ENCODE measurements at places on chromosomes 4 and X.

DNA sequence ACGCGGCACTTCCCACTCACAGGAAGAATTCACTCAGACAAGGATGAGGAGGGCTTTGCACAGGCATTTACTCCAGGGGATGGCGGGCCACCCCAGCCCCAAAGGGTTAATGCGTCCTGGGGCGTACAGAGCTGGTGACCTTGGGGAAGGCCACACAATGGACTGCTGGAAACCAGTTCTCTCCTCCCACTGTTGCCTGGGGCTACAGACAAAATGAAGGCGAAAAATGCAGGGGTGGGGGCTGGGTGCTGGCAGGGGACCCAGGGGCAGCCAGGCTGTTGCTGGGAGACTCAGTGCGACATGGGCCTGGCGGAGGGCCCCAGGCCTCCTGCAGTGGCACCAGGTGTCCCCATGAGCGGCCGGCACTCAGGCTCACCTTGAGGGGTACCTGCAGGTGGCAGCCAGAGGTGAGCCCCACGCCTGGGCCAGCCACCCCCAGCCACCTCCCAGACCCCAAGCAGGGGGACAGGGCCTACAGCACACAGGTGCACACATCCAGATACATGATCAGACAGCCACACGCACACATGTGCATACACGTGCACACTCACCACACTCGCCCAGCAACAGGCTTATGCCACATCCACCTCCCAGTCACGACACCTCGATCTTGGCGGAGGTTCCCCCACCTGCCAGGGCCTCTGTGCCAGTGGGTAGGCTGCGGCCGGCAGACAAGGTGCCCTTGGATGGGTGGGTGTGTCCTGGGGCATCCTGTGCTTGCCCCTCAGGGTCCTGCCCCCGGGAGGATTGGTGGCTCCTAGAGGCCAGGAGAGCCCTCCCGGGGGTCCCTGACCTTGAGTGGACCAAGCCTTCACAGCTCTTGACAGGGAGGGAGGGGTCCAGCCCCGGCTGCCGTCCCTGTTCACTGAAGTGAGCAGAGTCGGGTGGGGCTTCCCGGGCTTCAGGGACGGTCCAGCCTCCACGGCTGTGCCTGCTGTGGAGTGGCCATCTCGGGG is 13.1 kb downstream of the NAT8L start:
- no peak for DNase-seq

- DNase-seq, result no peak
Measured at GRCh38 chr4:186727169-186727976, 3.7 kb upstream of the FAT1 start.

DNA sequence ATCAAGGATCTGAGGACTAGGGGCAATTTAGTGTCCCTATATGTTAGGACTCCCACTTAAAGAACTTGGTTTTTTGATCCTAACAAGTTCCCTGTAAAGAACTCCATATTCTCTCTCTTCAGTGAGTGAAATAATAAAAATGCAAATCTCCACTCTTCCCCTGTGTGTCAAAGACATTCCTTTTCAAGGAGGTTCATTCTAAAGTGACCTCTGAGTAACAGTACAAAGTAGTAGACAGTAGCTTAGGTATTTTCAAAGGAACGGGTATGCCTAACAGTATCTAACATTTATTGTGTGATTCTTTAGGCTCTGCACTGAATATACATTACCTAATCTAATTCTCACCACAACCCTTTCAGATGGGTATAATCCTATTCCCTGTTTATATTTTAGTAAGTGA is 58.4 kb upstream of the SCOC start:
- no peak for DNase-seq

GRCh38 chrX:13265549-13266132 is 54.2 kb downstream of the ATXN3L start:
- no peak for DNase-seq

GRCh38 chr4:145868637-145869409 is 69.8 kb downstream of the ZNF827 start:
- no peak for DNase-seq

GRCh38 chr4:58507079-58507478 is 1396.9 kb upstream of the IGFBP7 start:
- no peak for DNase-seq

GRCh38 chr4:1810765-1811164 is 17.7 kb downstream of the FGFR3 start:
- DNase-seq, result no peak

GRCh38 chr4:156781852-156782251 is 189.7 kb downstream of the PDGFC start:
- no peak for DNase-seq

DNA sequence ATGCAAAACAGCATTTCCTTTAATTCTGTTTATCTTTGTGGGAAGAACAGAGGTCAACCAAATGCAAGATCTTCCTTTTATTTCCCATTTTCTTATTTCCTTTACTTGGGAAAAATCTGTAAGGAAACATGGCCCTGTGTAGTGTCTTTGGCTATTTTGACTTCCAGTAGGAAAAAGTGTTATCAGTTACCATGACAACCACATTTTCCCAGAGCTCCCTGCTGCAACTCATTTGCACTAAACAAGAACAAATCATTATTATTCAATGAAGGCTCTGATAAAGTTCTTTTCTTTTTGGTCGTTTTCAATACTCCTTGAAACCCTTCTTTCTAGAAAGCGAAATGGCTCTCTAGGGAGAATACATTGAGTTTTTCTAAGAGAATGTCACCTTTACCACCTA is 117.2 kb upstream of the DDX53 start:
- no peak for DNase-seq

GRCh38 chrX:71612256-71612655 is 6.1 kb downstream of the CXCR3 start:
- DNase-seq, result no peak
